CD4-positive, alpha-beta memory T cell (primary cell): ENCODE measurements at places on chromosomes 2 and 18. TPM values are rescaled to one million over a fixed set of nuclear protein-coding genes. Genes with fewer than 3 reads are reported as not detected.

- DNase-seq: no peak
These were observed 167.1 kb upstream of the FOSL2 start for GRCh38 chr2:28225473-28226080.

DNA sequence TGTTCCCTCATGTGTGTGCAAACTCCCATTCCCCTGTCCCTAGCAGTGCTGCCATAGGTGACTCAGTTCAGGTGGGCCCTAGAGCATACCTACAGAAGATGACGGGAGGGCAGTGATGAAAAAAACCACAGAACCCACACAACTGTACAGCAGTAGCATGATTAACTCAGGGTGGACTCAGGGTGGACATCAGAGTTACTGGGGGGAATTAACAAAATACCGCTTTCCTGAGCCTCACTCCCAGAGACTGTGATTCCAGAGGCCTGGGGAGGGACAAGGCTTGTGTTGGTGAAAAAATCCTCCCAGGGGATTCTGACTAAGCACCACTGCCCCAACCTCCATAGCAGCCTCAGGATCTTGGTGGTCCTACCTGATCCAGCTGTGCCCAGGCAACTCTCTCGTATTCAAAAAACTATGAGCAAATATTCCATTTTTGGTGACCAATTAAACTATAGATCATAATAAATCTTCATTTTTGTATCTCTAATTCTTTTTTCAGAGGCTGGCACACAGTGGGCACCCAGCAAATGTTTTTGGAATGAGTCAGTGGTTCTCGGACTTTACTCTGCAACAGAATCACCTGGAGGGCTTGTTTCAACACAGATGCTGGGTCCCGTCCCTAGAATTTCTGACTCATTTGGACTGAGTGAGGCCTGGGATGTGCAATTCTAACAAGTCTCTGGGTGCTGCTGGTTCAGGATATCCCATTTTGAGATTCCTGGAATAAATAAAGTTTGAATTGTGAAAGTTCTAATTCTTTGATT lies 84.1 kb upstream of the NABP1 start:
- DNase-seq: no peak

DNA sequence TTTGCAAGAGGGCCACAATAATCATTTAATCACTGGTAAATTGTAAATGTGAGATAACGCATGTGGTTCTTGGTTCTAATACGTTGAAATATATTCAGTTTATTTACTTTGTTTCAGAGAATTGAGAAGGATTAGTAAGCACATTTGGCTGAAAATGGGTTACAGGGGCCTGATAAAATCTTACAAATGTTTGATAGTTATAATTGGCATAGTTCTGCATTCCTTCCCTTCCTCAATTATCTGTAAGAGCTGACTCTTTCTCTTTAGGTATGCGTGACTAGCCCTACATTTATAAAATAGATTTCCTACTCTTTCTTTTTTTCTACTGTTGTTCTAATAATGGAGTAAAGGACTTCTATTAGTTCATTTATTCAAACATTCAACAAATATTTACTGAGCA lies 685.2 kb downstream of the NUP35 start:
- DNase-seq: no peak

DNA sequence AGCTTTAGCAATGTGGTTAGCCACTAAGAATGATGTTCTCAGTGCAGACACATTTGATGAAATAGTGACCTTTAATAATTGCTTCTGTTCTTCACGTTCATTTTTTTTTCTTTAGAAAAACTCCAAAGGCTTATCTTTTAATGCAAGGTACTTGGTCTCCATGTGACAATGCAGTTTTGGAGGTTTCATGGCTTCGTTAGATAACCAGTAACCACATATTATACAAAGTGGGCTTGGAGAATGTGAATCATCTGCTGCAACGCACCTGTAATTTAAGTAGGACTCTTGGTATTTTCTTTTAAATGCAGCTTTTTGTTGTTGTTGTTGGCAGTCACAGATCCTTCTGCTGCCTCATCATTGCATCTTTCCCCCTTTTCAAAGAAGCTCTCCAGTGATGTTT lies 1606.3 kb downstream of the SUCLG1 start:
- DNase-seq: no peak

DNA sequence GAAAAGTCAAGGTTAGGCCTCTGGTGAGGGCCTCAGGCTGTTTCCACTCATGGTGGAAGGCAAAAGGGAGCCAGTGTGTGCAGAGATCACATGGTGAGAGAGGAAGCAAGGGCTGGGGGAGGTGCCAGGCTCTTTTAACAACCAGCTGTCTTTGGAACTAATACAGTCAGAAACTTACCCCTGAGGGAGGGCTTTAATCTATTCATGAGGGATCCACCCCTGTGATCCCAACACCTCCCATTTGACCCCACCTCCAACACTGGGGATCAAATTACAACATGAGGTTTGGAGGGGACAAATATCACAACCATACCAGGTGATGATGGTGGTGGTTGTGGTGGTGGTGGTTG lies 10.9 kb downstream of the POLI start:
- no peak for DNase-seq

DNA sequence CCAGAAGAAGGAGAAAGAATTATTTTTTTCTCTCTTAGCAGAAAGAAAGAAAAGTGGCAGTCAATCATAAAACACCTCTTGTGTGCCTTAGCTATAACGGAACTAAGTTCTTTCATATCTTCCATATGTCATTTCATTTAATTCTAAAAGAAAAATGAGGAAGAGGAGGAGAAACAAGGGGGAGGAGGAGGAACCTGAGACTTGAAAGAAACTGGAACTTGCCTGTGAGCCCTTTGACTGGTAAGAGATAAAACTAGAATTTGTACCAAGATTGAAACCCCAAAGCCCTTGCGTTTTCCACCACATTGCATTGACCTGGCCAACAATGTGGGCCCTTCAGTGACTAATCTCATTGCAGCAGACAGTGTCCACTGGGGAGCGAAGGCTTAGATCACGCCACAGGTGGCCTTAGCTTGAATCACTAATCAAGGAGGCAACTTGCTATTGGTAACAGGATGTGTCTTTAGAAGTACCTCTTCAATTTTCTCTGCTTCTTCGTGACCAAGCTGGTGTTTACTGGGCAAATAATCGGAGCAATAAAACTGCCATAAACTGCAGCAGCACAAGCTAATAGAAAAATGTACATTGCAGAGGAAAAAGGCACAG lies 307.9 kb downstream of the CLIP4 start:
- no peak for DNase-seq

DNA sequence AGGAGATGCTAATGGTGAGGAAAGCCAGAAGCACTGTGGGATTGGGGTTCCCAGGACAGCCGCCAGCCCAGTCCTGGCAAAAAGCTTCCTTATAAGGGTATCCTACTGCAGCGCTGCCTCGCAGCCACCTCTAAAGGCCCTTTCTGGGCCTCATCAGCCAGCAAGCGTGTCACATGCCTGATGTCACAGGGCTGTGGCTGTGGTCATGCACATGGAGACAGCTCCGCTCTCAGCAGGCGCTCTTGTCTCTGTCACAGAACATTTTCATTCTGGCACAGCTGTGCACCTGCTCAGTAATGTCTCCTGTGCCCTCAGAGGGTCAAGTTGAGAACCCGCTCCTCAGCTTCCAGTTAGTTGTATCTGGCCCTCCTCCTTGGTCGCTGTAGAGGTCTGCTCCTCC lies 17.7 kb upstream of the MAL start:
- no peak for DNase-seq

- peak; percentile 17 for DNase-seq
These were observed 25.9 kb downstream of the CD8A start for GRCh38 chr2:86764661-86765309.

DNA sequence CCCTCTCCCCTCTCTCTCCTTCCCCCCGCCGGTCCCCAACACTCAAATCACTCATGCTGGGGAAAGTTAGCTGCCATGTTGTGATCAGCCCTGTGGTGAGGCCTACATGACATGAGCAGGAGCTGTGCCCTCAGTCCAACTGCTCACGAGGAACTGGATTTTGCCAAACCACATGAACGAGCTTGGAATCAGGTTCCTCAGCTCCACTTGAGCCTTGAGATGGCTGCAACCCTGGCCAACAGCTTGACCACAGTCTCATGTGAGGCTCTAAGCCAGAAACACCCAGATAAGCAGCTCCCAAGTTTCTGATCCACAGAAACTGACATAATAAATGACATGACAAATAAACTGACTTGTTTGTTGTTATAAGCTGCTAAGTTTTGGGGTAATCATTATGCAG lies 38.4 kb downstream of the ARL4C start:
- no peak for DNase-seq

- no peak for DNase-seq
These were observed 71.4 kb downstream of the STRADB start for GRCh38 chr2:201522965-201523364.

- DNase-seq: no peak
These were observed 94.2 kb downstream of the WDPCP start for GRCh38 chr2:63494100-63494499.

- no peak for DNase-seq
These were observed 60.8 kb upstream of the PGAP1 start for GRCh38 chr2:196987298-196987648.

GRCh38 chr18:13308369-13308768 lies 89.8 kb downstream of the LDLRAD4 start:
- no peak for DNase-seq

- no peak for DNase-seq
These were observed 49.0 kb upstream of the SP3 start for GRCh38 chr2:174014011-174014698.

- DNase-seq: no peak
These were observed 66.0 kb upstream of the HAAO start for GRCh38 chr2:42858140-42859005.

DNA sequence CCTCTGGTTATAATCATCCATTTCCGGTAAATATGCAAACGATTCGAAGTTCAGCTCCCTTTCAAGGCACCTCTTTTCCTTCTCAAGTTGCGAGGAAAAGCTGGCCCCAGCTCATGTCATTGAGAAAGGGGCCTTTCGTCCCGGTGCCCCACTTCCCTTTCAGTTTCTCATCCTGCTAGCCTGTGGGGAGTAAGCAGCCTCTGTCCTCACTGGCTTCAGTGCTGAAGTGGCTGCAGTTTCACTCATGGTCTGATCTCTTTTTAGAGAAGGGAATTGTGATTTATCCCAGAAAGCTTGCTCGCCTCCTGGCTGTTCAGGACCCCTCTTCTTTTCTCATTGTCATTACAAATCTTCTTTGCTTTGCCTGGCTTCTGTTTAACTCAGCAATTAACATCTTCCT lies 207.5 kb downstream of the NR4A2 start:
- no peak for DNase-seq

DNA sequence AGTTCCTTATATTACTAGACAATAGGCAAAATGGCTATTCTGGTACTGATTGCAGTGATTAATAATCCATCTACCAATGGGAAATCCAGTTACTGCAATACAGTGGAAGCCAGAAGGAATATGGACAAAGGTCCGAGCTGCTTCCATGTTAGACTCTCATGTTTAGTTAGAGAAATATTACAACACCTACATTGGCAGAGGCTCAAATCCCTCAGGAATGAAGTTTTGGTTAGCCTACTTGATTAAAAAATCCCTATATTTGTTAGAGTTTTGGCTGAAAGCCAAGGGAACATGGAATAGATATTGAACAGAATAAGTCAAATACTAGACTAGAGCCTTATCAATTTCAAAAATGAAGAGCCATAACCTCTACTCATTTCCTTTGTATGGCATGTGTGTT lies 48.5 kb downstream of the ARL6IP6 start:
- no peak for DNase-seq

Gene ANKRD30BL
- not detected for total RNA-seq

Gene PSMD14
- 14.1 TPM for total RNA-seq

Gene PDE11A
- total RNA-seq: not detected

Gene ZNF385B
- not detected for total RNA-seq
